ENCODE measurements at places on chromosomes 4 and X. TPM values are rescaled to one million over a fixed set of nuclear protein-coding genes. Genes with fewer than 3 reads are reported as not detected.

The GAGE12C gene
- not detected for total RNA-seq

The VCX3A gene
- total RNA-seq, result not detected

The GLRA3 gene
- total RNA-seq, result 0.18 TPM

The KLKB1 gene
- total RNA-seq, result not detected

The TMSB4X gene
- total RNA-seq, result 2,895 TPM
